HAP-1 (cell line): ENCODE measurements at places on chromosomes 4 and X.
A peak's percentile ranks its signal among the peaks of the same experiment; 100 is the strongest.

DNA sequence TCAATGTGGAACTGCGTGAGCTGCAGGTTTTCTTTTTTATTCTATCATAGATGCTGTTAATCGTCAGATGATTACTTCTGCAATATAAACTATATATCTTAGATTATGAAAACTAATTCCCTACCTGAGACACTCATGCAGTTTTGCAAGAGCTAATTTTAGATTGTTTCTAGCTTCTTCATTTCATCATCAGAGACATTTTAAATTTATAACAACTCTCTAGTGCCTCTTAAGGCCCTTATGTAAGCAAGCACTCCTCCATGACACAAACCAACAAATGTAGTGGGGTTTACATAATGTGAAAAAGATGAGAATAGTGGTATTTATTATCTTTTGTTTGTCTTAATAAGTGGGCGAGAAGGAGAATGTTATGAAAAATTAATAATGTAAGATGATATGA lies 170.2 kb upstream of the ETNPPL start:
- DNase-seq: no peak

GRCh38 chrX:20063716-20064351 lies 52.9 kb downstream of the MAP7D2 start:
- DNase-seq: no peak

- no peak for DNase-seq
These were observed 2.0 kb upstream of the NKX3-2 start for GRCh38 chr4:13546142-13546940.

- no peak for DNase-seq
These were observed 13.8 kb downstream of the SH3BGRL start for GRCh38 chrX:81215685-81216084.

- DNase-seq: no peak
These were observed 65.6 kb downstream of the RBPJ start for GRCh38 chr4:26386386-26386785.

GRCh38 chrX:150365990-150366911 lies 3.1 kb downstream of the MAMLD1 start:
- DNase-seq: peak; percentile 87

DNA sequence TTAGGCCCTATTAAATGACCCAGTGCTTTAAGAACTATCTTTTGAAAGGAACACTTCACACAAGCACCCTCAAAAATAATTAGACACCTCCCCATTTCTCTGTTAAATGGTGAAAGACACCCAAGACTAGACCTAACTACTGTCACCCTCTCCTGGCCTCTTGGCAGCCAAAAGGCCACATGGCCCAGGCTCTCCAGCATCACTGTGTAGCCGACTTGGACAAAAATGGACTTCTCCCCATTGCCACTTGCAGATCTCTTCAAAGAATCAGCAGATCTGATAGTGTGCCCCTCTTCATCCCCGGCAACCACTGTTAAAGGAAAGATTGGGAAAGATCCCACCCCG lies 2.0 kb downstream of the MID1IP1 start:
- DNase-seq: no peak

DNA sequence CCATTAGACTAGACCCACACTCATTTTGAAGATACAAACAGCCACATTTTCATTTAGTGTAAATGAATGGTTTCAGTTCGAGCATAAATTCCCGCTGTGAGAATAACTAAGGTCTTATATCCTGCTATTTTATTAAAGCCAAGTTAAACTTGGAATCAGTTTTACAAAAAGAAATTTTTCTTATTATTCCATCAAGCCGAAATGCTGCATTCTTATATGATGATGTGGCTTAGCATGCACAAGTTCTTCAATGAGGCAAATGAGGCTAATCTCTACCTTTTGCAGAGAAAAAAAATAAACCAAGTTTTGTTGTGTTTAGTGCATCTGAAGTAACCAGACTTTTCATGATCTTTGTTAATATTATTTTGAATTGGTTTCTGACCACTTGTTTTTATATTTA lies 953.9 kb upstream of the PCDH10 start:
- no peak for DNase-seq

GRCh38 chr4:34850968-34851367 lies 1393.3 kb downstream of the ARAP2 start:
- no peak for DNase-seq

- DNase-seq: no peak
These were observed 110.0 kb downstream of the CBR4 start for GRCh38 chr4:168900080-168900479.

DNA sequence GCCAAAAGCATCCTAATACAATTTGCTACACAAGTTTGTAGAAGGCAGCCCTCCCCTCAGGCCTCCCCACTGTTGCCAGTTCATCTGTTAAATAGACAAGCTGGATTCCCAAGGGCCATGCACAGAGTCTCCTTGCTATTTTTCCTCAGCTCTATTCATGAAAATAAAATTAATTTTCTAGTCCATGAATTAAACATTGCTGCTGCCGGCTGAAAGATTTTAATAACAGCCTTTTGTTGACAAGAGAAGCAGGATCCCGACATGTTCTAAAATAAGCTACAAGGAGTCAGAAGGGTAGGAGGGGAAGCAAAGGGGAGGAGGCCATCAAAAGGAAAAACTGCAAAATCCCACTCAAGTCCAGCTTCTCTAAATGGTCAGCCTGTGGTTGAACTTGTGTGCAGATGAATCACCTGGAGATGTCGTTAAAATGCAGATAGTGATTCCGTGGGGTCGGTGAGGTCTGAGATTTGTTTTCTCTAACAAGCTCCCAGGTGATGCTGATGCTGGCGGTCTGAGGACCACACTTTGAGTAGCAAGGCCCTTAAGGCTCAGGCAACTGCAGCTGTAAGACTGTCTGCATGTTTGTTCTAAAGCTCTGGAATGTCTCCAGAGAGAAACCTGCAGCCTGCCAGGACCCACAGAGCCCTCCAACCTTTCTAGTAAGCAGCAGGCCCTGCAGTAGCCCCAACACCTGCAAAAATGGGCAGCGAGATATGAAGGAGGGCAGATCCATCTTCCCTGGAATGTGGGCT lies 9.4 kb downstream of the SCD5 start:
- DNase-seq: no peak

DNA sequence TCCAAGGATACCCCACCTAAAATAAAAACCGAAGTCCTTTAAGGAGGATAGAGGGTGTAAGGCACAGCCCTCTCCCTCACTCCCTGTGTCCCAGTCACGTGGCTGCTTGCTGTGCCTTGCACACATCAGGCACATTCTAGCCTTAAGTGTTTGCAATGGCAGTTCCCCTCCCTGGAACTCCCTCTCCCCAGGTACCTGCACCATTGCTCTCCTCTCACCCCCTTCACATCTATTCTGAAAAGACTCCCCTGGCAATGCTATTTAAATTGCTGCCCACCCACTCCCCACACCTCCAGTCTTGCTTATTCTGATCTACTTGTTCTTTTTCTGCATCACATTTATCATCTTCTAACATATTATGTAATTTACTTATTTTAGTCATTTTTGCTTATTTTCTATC lies 91.6 kb upstream of the LNX1 start:
- DNase-seq: no peak

- no peak for DNase-seq
These were observed 161.3 kb upstream of the PSAPL1 start for GRCh38 chr4:7595934-7596461.

DNA sequence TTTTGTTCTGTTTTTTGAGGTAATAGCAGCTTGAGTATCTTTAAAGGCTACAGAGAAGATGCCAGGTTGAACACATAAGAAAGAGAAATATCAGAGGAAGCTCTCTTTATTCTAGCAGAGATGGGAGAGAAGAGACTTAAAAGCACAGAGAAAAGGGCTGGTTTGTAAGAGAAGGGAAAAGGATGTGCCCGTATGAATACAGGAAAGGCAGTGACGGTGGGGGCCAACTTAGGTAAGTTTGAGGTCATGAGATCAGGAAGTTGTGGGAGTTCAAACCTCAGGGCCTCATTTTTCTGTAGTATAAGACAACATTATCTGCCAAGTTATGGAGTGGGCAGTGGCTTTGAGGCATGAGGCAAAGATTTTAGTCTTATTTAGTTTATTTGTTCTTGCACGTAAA lies 121.3 kb upstream of the S100G start:
- DNase-seq: no peak

- DNase-seq: no peak
These were observed 8.4 kb downstream of the HS3ST1 start for GRCh38 chr4:11420327-11420726.

DNA sequence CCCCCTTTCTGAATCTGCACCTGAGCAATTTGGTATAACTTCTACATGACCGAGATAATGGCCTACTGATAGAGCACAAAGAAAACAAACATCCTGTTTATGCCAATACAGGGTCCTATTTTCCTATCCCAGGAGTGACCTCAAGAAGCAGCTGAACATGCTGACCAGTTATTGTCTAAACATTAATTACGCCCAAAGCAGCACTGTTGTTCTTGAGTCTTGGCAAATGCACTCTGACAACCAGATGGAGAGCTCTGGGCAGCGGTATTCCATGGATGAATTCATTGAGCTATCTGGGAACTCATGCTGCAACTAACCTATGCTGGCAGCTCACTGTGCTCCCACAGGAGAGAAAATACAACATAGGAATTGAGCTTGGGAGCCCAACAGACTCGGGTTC lies 52.6 kb downstream of the PCYT1B start:
- no peak for DNase-seq

DNA sequence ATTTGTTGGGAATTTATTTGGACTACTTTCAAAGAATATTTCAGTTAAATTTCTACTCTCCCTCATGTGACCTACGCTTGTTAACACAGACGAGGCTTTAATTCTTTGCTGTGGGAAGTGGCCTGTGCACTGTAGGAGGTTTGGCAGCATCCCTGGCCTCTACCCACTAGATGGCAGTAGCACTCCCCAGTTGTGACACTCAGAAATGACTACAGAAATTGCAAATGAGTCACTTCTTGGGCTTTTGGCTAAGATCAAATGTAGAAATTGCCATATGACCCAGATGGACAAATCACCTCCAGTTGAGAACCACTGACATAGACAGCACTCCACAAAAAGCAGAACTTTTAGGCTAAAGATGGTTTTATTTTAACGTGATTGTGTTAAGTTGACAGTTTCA lies 22.1 kb downstream of the PIR start:
- DNase-seq: peak; percentile 80

- DNase-seq: no peak
These were observed 44.1 kb downstream of the TEC start for GRCh38 chr4:48225368-48226141.

GRCh38 chrX:40099055-40099958 lies 1.5 kb upstream of the BCOR start:
- DNase-seq: peak; percentile 45

DNA sequence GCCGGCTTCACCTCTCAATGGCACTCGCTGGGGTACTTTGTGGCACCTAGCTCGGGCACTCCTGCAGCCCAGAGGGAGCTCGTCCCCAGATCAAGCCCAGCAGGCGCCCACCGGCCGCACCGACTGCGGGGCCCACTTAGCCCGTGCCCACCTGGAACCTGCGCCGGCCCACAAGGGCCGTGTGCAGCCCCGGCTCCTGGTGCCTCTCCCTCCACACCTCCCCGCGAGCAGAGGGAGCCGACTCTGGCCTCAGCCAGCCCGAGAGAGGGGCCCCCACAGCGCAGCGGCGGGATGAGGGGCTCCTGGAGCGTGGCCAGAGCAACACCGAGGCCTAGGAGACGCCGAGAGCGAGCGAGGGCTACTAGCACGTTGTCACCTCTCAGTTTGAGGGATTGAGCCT lies 82.1 kb upstream of the SHISA3 start:
- no peak for DNase-seq

DNA sequence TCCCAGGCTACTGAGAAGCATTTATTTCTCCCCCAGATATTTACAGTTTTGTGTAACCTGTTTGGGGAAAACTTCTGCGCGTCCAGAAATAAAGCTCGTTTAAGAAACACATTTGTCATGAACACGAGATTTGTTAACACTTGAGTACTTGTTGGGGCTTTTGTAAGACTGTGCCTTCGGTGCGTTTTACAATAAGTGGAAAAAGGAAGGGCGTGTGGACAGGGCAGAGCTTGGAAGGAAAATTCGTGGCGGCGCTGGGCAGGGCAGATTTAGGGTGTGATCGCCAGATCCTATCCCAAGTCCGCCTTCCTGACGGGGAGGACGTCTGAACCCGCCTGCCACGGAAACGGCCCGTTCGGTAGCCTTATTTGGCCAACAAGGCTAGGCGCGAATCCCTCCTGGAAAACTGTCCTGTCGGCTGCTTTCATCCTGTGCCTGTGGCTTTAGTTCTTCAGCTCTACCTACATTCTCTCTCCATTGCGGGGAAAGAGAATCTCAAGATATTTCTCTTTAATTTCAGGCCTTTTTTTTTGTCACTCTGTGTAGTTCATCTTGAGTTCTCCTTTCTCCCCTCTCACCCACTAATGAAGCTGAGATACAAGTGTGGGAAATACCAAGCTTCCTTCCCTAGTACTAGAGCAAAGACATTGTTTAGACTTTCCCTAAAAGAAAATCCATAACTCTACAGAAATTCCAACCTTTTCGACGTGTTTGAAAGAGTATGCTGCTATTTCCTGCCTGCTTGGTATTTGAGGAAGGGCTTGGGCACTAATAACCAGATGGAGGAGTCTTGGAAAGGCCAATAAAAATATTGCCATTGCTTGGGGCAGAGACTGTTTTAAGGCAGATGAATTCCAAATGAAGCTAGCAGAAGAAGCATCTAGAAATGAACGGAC lies 982 bp downstream of the PDLIM5 start:
- peak; percentile 84 for DNase-seq

DNA sequence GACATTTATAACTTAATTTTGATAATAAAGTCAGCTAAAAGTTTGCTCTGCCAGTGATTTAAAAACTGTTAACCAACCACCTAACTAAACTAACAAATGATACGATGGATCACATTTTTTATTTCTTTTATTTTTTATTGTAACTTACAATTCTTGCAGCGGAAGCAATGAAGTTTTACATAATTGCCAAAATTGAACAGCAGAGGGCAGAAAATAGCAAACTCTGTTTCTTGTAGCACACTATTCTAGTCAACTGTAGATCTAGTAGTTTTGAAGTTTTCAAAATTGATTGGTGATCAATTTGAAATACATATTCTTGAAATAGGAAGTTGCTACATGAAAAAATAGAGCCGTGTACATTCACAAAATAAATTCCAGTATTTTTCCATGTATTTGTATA lies 2.8 kb upstream of the GRIA2 start:
- no peak for DNase-seq

DNA sequence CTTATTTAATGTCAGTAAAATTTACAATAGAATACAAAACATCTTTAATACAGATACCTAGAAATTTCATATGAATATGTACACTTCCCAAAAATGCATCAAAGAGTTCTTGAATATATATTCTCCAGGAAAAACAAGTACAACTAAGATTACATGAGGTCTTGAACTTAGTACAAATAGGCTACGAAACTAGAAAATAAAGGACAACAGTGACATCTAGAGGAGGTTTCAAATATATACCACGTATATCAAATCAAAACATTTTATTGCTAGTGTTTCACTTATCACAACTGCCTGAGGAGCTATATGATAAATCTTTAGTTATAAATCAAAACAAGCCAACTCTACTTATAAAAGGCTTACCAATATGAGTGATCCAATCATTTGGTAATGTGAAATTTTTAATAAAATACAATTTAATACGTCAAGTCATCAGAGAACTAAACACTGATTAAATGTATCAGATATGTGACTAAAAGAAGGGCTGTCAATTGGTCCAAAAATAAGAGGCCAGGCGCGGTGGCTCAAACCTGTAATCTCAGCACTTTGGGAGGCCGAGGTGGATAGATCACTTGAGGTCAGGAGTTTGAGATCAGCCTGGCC lies 36.6 kb downstream of the ANAPC10 start:
- no peak for DNase-seq
